ENCODE measurements at places on chromosomes 6 and 20.

DNA sequence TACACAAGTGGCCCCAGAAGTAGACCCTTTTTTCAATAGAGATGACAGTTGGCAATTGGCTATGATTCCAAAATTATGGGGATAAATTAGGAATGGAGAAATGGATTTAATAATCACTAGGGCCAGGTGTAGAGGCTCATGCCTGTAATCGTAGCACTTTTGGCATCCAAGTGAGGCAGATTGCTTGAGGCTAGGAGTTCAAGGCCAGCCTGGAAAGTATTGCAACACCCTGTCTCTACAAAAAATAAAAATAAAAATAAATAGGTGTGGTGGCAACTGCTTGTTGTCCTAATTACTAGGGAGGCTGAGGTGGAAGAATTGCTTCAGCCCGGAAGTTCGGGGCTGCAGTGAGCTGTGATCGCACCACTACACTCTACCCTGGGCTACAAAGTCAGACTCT, 60.0 kb downstream of the BMP2 start:
- DNase-seq = no peak

DNA sequence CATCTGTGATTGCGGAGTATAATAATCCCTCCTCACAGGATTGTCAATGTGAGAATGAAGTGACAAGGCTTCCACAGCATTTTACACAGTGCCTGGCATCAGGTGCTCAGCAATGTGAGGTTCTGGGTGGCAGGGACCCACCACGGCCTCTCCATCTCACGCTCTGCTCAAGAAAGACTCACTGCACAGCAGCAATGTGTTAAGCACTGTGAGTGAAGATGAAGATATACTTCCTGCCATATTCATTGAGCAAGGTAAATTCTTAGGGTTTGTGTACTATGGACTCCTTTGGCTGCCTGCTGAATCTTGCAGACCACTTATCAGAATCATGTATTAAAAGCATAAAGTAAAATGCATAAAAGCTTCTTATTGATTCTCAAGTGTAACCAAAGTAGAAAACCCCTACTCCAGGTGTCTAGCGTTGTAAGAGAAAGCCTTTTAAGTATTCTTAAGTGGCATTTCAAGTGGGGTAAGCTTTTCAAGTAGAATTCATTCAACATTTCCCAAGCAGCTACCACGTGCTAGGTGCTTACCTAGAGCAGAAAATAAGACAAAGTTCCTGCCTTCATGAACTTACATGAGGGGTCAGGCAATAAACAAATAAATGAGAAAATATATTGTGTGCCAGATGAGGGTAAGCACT, 17.0 kb upstream of the MEP1A start:
- DNase-seq = no peak

DNA sequence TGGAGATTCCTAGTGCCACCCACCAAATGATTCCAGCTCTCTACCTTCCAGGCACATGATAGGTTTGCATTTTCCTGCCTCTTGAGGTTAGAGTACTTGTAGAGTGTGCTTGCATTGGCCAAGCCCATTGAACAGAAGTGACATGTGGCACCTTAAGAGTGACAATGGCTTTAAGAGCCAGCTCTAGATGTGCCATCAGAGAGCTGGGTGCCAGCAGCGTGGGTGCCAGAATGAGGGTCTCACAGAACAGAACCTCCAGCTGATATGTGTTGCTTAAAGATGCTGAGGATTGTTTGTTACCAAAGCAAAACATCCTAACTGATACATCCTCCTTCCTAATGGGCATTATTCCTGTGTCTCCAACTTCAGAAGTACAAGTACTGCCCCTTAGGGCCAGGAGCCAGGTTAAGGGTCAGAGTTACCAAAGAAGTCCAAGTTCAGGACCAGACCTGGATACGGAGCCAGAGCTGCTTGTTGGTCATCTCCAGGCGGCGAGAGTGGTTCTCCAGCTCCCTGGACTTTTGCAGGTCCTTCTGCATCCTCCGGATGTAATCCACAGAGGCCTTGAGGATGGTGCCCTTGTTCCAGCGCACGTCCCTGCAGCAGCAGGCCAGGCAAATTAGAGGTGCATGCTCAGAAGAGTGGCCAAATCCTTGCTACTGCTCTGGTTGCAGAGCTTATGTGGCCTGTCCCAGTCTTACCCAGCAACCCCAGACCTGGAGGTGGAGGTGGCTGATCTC, 47.5 kb downstream of the MDFI start:
- no peak for DNase-seq

GRCh38 chr6:16625291-16626265, 135.7 kb downstream of the ATXN1 start:
- DNase-seq = peak; percentile 40

DNA sequence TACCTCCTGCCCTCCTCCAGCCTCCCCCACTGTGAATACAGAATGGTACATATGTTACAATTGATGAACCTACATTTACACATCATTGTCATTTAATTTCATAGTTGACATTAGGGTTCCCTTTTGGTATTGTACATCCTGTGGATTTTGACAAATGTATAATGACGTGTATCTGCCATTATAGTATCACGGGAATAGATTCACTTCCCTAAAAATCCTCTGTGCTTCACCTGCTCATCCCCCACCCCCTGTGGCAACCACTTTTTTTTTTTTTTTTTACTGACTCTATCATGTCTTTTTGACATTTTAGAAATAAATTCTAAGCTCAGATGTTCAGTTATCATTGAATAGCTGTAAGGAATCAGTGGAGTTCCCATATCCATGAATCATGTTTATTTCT, 30.4 kb downstream of the HECA start:
- DNase-seq = peak; percentile 40

DNA sequence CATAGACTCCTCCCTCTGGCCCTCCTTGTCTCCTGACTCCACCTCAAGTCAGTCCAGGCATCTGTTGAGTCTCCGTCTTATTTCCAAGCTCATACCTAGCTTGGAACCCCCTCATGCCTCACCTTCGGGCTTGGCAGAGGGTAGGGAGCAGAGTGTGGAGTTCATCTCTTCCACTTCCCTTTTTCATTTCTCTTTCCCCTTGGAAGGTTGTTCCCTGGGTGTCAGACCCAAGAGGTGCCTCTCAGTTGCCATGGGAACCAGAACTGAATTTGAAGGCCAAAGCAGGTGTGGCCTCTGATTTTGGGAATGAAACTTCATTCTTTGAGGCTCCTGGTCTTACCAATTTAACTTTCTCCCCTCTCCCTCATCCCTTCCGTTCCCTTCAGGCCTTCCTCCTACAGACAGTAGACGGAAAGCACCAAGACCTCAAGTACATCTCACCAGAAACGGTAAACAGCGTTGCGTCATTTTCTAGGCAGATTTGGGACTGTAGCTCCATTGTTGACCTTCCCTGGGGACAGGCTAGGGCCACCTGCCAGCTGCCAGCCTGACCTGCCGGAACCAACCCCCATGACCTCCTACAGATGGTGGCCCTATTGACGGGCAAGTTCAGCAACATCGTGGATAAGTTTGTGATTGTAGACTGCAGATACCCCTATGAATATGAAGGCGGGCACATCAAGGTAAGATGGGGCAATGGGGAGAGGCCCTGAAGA, 6.6 kb downstream of the CDC25B start:
- DNase-seq = no peak

GRCh38 chr20:4925842-4926530, 75.3 kb downstream of the SLC23A2 start:
- DNase-seq = peak; percentile 40

GRCh38 chr20:56361900-56362299, 3.1 kb downstream of the FAM210B start:
- DNase-seq = no peak

DNA sequence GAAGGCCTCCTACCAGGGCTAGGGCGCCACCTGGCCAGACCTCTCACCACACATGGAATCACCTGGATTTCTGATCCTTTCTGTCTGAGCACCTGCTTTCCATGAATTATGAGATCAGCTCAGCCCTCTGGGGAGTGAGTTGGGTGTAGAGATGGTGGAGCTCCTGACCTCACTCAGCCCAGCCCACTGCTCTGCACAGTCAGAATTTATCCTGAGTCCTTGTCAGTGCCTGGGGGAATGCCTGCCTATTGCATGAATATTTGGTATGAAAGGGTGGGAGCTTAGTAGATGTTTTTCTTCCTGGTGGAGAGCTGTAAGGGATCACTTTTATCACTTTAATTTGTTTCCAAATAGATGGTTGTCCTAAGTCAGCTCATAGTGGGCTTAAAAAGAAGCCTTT, 47.5 kb downstream of the DTD1 start:
- no peak for DNase-seq

- DNase-seq = no peak
These were observed 121.8 kb upstream of the HDGFL1 start for GRCh38 chr6:22447249-22448196.

- peak; percentile 27 for DNase-seq
These were observed 11.9 kb upstream of the NSFL1C start for GRCh38 chr20:1478566-1478965.

DNA sequence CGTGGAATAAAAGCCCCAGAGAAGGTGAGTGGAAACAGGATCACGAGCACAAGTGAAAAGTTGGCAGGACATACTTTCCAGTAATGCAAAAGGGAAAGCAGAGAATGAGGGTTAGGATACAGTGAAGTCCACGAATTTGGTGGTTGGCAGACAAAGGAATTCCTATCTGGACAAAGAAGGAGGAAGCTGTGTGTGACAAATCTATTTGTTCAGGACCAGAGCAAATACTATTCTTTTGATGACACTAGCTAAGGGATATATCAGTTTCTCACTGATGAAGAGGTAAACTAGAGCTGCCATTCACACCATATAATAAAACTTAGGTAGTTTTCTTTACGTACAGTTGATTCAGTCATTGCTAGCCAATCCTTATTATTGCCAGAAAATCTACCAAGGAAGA, 156.8 kb upstream of the GRIK2 start:
- no peak for DNase-seq

GRCh38 chr6:140052736-140053729, 678.6 kb upstream of the CITED2 start:
- peak; percentile 38 for DNase-seq

- DNase-seq = no peak
These were observed 20.4 kb upstream of the FOXF2 start for GRCh38 chr6:1368940-1369339.

DNA sequence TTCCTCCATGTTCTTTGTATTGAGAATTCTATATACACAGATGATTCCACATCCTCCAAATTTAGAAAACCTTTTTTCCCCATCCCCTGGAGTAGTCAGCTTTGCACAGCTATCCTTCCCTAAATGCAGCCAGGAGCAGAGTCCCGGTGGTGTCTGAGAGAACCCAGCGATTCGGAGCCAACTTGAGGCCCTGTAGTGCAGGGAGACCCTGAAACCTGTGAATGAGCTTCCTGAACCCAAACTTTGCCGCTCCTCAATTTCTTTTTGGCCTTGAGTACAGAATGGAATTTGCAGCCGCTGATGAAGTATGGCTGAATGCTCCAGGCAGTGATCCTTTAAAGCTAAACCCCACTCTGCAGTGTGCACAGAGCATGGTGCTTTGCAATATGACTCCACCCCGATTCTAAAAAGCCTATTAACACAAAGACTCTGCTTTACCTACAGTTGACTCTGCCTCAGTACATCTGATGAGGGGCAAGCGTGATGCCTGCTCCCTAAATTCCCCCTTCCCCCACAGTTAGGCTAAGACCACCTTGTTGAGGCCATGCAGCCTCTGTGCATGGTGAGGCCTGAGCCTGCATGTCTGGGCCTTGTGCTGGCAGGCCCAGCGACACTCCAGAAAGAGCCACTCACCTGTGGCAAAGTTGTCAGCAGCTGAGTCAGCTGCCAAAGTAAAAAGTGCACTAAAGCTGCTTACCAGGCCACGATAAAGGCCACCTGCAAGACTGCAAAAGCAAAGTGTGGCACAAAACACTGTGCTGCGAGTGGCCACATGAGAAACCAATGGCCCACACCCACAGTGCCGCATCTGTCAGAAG, 82.1 kb downstream of the PLEKHG1 start:
- no peak for DNase-seq

DNA sequence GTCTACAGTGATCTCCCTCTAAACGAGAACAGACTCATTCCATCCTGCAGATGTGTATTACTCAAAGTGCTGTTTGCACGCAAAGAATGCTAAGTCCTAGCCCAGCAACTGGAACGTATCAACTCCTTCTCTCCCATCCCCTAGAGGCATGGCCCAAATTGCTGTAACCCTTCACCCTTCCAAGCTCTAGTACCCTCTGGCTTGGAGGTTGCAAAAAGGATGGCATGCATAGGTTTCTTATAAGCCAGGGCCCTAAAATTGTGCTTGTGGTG, 71.5 kb upstream of the TGM3 start:
- DNase-seq = no peak

- DNase-seq = peak; percentile 83
These were observed 18.5 kb downstream of the GSTA4 start for GRCh38 chr6:52976591-52977035.

DNA sequence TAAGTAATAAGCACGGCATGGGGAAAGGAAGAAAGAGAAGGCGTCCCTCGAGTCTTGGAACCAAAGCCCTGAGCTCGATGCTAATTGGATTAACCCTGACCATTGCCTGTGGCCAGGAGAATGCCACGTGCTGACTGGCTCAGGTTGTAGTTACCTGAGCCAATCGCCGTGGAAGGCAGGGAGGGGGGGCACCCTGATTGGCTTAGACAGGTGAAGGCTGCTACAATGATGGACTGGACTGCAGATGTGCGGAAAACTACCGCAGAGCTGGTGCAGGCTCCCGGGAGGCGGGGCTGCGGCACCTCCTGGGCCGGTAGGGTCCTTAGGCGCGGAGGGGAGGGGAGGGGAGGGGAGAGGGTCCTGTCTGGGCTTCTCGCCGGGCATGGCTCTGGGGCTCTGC, 121.3 kb downstream of the TFAP2C start:
- DNase-seq = no peak

DNA sequence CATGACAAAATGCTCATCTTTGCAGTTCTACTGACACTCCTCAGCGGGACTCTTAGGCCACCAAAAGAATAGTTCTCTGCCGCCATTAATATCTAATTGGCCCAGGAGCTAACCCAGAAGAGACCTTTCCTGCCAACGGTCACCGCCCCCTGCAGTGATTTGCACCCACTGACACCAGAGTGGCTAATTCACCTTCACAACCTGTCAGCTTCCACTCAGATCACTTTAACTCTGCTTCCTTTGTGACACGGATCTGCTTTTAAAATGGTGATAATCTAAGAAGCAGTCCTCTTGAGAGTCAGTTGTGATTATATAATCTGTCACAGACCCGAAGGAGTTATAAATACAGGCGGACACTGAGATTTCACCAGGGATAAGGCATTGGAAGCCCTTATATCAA, 172.8 kb downstream of the FRK start:
- DNase-seq = no peak

- DNase-seq = peak; percentile 20
These were observed 18.0 kb upstream of the ZFAND3 start for GRCh38 chr6:37801605-37801940.
